ENCODE measurements at places on chromosomes 5 and 9.

- DNase-seq: no peak
Measured at GRCh38 chr5:115573133-115573532, 28.6 kb upstream of the FEM1C start.

GRCh38 chr5:135032695-135032998 lies 1.4 kb downstream of the PITX1 start:
- no peak for DNase-seq

GRCh38 chr9:127516835-127517607 lies 65.7 kb downstream of the LRSAM1 start:
- no peak for DNase-seq

- no peak for DNase-seq
Measured at GRCh38 chr5:115623658-115624057, 2.2 kb downstream of the TMED7 start.

- DNase-seq: no peak
Measured at GRCh38 chr9:26566141-26566540, 326.5 kb downstream of the CAAP1 start.

GRCh38 chr5:87276655-87277054 lies 9.0 kb downstream of the RASA1 start:
- DNase-seq: no peak

GRCh38 chr9:135023088-135023785 lies 64.2 kb upstream of the OLFM1 start:
- no peak for DNase-seq

DNA sequence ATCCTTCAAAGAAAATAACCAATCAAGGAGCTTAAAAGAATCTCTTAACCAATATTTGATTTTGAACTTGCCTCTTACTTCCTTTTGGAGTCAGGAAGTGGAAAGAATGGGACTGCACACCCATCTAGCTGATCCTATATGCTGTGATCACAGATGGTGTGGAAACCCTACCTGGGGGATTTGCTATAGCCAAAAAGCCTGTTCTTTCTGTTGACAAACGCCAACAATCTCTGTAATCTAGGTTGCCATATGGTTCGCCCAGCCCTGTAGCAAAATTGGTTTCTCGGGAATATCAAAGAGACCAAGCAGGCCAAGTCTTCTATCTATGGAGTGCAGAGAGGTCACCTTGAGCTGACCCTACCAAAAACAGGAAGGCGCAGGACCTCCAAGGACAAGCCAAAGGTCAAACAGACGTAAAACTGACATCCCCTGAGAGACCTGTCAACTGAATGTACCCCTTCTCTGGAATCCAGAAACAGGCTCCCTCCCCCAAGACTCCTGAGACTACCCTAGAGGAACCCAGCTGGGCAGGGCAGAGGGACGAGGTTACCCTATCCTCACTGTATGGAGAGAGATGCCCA lies 19.4 kb downstream of the NRG2 start:
- DNase-seq: no peak

- DNase-seq: no peak
Measured at GRCh38 chr5:33958176-33958575, 22.0 kb downstream of the RXFP3 start.

- DNase-seq: no peak
Measured at GRCh38 chr5:116145416-116145815, 60.6 kb downstream of the COMMD10 start.

- no peak for DNase-seq
Measured at GRCh38 chr5:138643040-138643791, 68.0 kb upstream of the HSPA9 start.

DNA sequence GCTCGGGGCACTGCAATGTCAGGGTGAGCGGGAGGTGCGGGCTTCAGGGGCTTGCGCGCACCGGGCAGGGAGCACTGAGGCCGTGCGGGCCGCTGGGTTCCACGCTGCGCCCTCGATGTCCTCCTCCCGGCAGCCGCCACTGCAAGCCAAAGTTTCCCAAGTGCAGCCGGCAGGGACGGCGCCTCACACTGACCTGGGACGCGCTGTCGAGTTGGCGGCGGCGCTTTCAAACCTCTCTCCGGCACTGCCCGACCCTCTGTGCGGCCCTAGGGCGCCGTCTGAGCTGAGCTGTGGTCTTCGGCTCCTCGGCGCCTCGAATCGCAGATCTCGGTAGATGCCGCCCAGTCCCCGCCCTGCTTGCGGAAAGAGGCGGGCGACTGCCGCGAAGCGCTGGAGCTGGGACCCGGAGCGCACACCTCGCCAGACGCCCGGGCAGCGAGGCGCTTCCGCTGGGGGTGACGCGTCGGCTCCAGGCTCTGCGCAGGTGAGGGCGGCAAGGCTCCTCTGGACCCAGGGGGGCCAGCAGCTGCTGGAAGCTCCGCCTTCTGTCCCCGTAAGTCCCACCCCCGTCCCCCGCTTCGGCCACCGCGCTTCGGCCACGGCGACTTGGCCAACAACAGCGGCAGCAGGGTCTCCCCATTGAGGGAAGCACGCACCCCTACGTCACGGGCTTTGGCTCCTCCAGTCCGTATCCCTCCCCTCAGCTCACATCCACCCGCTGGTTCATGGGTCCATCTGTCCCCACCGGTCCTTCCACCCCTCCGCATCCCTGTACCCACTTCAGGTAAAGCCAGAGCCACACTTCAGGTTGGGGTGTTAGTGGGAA lies at the start of gene ANKRD34B:
TSS of gene ANKRD34B (minus strand) at position 320 of the 826 bp plus-strand sequence. CDS start 10,261 bp downstream, outside the sequence.
- no peak for DNase-seq

DNA sequence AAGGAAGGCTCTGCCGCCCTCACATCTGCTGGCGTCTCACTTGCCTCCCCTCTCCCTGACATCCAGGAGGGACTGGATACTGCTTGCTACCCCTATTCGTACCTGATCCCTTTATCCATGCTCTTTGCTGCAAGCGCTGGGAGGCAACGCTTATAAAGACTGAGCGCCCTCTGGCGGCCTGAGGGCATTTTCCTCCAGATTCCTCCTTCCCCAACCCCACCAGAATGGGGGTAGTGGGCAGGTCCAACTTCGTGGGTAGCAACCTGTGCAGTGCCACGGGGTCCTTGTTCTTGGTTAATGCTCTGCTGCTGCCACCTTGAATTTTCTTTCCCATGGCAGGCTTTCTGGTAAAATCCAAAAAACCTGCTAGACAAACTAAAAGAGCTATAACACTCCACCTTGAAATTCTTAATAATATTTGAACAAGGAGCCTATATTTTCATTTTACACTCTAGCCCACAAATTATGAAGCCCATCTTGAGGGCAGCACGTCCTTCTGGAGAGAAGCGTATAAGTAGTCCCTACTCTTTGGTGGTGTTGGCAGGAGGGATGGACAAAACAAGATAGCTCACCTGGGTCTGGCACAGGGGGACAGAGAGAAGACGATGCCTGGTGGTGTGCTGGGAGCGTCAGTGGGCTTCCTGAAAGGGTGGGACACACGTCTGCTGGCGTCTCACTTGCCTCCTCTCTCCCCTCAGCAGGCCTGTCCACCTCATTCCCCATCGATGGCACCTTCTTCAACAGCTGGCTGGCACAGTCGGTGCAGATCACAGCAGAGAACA lies 52.5 kb downstream of the JADE2 start:
- peak; percentile 3 for DNase-seq

GRCh38 chr9:134216449-134216951 lies 52.1 kb upstream of the RNU6ATAC start:
- DNase-seq: no peak

DNA sequence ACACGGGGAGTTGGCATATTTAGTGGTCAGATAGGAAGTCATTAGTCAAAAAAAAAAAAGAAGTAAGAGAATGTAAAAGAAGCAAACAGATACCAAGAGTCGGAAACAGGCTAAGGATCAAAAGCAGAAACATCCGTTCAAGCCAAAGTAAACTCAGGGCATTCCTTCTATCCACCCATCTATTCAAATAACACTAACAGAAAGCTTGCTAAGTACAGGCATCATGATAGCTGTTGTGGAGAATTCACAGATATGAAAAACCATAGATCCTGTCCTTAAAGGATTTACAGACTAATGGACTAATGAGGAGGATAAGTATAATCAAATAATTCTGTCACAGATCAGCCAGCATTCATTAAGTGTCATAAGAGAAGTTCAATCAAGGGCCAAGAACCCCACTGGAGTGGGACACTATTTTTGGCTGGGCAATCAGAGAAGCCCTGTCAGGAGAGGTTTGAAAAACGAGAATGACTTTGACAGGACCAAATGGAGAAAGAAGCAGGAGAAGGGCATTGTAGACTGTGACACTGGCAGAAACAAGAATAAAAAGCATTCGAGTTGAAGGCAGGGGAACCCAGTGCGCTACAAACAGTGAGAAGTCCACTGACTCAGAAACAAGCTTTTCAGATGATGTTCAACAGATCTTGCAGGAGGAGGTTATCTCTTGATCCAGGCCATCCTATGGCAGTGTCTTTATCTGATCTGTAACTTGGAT lies 154.2 kb upstream of the TSLP start:
- no peak for DNase-seq

GRCh38 chr5:55699041-55699688 lies 13.0 kb downstream of the SLC38A9 start:
- no peak for DNase-seq

- no peak for DNase-seq
Measured at GRCh38 chr5:145393426-145393825, 441.7 kb downstream of the PRELID2 start.

DNA sequence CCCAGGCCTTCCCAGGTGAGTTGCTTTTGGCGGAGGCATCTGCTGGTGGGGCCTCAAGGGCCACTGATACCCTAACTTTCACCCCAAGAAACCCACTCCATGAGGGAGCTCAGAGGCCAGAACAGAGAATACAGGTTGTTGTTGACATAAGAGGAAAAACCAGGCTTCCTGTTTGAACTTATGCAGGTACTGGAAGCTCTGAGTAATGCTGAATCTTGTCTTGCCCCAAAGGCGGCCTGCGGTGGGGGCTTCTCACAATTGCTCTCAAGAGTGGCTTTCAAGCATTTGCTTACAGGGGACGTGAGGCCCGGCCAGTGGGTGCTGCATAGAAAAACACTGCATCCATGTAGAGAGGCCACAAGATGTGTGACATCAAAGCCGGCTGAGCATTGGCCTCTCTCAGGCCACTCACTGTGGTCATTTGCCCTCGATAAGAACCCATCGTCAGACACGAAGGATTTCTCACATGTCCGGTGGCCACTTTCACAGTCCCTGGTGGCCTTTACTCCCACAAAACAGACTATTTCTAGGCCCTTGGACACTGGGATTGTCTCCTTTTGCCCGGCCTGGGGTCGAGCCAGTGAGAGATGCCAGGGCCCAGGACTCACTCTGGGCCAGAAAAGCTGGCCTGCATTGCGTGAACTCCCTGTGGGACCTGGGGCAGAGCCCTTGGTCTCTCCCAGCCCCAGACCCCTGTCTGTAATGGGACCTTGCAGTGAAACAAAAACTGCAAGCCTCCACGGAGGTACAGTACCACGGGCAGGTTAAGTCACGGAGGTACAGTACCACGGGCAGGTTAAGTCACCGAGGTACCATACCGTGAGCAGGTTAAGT lies 34.5 kb upstream of the TCF7 start:
- no peak for DNase-seq

DNA sequence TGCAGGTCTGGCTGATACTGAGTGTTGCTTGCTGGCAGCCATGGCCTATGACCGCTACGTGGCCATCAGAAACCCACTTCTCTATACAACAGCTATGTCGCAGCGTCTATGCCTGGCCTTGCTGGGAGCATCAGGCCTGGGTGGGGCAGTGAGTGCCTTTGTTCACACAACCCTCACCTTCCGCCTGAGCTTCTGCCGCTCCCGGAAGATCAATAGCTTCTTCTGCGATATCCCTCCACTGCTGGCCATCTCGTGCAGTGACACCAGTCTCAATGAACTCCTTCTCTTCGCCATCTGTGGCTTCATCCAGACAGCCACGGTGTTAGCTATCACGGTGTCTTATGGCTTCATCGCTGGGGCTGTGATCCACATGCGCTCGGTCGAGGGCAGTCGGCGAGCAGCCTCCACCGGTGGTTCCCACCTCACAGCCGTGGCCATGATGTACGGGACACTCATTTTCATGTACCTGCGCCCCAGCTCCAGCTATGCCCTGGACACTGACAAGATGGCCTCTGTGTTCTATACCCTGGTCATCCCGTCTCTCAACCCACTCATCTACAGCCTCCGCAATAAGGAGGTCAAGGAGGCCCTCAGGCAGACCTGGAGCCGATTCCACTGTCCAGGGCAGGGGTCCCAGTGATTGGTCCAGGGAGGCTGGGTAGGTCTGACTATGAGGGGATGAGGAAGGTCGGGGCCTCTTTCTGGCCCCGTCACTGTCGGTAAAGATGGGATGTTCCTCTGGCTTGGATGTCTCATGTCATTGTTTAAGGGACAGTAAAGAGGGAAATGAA lies 718 bp downstream of the OR5C1 start:
- DNase-seq: no peak

- DNase-seq: no peak
Measured at GRCh38 chr5:43357878-43358281, 44.7 kb upstream of the HMGCS1 start.

DNA sequence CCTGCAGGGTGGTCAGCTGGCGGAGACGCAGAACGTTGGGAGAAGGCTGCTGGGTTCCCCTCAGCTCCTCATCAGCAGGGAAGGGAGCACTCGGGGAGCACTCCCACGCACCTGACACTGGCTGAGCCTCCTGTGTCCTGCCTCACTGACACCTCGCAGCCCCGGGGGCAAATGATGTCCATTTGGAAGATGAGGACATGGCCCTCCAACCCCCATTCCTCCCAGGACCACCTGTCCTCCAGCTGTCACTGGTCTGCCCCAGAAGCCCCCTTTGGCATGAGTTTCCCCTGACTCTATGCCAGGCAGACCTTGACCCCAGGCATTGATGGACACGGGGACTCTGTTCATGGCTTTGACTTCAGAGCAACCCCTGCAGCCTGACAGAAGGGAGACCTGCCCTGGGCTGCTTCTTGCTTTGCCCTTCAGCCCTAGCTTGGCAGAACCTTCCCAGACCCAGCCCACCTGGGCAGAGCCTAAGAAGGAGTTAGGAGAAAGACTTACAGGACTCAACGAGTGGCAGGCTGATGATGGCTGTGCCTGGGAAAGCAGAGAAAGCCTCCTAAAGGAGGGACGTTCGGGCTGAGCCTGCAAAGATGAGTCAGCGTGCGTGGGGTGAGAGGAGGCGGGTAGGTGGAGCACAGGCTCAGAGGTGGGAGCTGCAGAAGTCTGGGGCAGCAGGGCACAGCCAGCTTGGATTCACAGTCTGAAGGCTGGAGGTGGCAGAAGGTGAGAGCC lies 90.6 kb downstream of the LMX1B start:
- DNase-seq: no peak

GRCh38 chr5:164351245-164351834 lies 845.9 kb downstream of the MAT2B start:
- no peak for DNase-seq
